ENCODE measurements at places on chromosomes 7 and 10.

- no peak for DNase-seq
Observed at GRCh38 chr10:94630017-94630688, 53.4 kb upstream of the CYP2C18 start.

DNA sequence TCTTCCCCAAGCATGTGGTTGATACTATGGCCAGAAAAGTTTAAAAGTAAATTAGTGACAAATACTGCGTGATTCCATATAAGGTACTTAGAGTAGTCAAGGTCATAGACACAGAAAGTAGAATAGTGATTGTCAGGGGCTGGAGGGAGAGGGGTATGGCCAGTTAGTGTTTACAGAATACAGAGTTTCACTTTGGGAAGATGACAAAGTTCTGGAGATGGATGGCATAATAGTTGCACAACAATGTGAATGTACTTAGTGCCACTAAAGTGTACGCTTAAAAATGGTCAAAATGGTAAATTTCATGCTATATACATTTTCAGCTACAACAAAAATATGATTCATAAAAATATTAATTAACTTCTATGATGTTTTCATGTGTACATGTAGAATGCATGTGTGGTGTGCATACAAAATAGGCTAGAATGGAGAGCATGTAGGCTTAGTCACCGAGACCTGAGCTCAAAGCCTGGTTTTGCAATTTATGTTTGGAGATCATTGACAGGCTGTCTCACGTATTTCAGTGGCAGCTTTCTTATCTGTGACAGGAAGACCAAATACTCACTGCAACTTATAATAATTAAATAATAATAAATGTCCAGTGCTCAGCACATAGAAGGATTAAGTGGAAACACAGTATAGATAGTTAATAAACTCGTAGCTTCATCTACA is 625.6 kb downstream of the SUGCT start:
- DNase-seq: no peak

- DNase-seq: no peak
Observed at GRCh38 chr10:55351431-55351830, 550.4 kb upstream of the PCDH15 start.

- DNase-seq: no peak
Observed at GRCh38 chr10:31739711-31740110, 188.9 kb downstream of the ARHGAP12 start.

DNA sequence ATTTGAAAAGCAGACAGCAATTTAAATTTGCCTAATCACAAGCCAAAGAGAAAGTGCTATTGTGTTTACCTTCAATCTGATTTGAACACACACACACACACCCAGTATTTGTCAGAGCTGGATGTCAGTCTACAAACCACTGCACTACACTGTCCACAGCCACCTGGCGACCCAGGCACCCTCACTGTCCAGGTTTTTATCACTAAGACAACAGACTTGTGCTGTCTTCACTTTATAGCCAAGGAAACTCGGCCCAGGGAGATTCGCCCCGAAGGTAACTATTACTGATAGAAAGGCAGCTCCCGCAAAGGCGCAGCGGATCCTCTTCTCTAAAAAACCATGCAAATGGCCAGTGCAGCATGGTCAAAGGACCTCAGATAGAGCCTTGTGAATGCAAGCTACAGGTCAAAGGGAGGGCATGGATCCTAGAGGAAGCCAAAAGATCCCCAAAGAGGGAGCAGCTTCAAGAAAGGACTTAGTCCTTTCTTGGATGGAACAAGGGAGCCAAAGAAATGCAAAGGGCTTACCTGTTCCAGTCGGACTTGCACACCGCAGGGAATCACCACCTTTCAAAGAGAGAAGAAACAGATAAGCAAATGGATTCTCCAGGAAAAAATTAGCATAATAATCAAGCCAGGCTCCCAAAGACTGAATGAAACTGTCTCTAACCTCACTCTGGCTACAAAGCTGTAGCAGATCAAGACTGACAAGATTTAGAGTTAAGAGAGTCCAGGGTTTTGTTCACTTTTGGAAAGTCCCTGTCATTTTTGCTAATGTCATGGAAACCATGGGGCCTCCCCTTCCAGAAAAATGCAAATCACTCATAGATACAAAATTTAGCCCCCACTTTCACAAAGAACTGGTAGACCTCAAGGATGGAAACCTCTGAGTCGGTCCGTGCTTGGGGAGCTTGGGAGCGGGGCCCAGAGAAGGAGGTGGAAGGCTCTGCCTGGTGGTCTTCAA is 101.1 kb downstream of the TNS3 start:
- DNase-seq: no peak

DNA sequence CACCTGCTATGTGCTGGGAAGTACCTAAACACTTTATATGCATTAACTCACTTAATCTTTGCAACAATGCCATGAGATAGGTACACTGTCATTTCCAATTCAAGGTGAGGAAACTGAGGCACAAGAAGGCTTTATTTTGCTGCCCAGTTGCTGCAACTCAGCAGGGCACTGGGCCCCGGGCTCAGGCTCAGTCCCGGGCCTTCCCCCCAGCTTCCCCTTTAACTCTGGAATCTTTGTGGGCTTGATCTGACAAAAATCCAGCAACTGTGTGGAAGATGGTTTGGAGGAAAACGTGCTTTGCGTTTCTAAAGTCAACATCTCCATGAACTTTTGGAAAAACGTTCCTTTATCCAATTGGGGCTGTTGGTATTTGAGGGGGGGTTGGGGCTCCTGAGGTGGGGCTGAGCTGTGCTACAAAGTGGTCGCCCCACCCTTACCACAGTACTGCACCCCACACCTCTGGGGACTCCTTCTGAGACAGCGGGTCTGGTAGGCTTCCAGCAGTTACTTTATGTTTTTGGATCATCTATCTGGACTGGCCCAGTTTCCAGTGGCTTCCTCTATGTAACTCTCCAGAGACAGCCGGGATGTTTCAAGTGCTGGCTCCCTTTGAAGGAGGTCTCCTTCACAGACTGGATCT is 40.5 kb upstream of the CAMK1D start:
- DNase-seq: no peak

All from CD4-positive, alpha-beta T cell treated with Interleukin-6 for 4 hours (primary cell).